ENCODE measurements at places on chromosomes 5 and 9.

GRCh38 chr5:181217111-181217802, 5.8 kb upstream of the TRIM41 start:
- DNase-seq, result peak; percentile 60

DNA sequence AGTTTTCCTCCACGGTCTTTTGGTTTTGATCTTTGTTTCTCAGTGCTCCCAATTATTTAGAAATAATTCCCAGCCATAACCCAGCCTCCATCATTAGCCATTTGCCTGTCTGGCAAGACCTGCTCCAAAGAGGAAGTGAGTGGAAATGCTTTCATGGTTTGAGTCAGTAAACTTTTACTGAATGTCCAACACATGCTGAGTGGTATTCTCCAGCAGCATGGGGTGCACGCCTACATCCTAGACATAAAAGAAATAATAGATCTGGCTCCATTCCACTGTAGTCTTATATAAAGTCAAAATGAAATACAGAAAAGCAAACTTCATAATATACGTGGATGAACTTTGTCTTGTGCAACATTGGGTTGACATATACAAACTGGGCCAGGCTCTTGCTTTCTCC, 757.2 kb downstream of the TLE1 start:
- no peak for DNase-seq

DNA sequence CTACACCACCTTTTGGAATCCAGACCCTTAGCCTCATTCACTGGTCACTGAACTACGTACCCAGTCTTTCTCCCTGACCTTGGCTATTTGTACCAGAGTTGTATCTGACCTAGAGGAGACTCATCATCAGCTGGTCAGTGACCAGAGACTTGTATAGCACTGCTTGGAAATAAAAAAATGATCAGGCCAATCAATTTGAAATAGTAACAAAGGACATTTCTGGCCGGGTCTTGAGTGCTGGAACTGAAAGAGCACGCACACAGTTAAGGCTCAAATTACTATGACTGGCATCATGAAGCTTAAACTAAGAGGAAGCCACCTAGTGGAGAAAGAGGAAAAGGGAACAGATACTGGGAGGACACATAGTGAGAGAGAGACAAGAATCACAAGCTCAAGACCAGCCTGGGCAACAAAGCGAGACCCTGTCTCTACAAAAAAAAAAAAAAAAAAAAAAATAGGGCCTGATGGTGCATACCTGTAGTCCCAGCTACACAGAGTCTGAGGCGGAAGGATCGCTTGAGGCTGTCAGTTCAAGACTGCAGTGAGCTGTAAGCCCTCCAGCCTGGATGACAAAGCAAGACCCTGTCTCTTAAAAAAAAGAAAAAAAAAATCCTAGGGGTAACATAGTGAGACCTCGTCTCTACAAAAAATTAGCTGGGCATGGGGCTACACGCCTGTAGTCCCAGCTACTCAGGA, 12.8 kb upstream of the SRP19 start:
- DNase-seq, result no peak

GRCh38 chr5:89930591-89931392, 478.8 kb downstream of the CETN3 start:
- no peak for DNase-seq

DNA sequence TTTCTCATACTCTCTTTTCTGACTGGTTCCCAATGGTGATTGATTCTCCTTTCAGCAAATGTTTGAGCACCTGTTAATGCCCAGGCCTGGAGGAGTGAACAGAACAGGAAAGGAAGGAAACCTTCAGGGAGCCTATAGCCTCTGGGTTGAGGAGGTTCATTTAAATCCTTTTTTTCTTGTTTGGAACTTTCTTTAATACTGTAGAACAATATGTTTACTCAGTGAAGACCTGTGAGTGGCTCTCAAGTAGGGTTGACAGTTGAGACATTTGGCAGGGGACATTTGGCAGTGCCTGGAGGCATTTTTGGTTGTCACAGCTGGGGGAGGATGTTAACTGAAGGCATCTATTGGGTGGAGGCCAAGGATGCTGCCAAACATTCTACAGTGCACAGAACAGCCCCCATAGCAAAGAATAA, 6.1 kb upstream of the FAM120AOS start:
- DNase-seq, result no peak

DNA sequence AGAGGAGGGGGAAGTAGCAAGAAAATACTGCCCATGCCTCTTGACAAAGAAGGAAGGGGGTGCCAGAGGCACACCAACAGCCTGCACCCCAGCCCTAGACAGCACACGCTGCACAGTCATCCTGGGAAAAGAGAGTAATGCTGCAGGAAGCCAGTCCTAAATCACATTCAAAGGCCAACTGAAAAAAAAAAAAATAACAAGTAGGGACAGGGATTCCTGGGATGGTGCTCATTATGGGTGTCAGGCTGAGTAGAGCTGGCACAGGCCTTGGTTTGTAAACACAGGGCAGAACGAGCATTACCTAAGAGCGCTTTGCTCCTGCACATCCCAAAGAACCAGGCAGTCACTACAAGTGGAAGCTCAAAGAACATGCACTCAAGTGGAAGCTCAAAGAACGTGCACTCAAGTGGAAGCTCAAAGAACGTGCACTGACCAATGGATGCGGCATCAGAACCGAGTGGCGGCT, 7.8 kb downstream of the RAPGEF1 start:
- no peak for DNase-seq

- DNase-seq, result no peak
These were observed 115.9 kb downstream of the RGS3 start for GRCh38 chr9:113579283-113580040.

- no peak for DNase-seq
These were observed 95.1 kb downstream of the MED27 start for GRCh38 chr9:131984564-131984963.

DNA sequence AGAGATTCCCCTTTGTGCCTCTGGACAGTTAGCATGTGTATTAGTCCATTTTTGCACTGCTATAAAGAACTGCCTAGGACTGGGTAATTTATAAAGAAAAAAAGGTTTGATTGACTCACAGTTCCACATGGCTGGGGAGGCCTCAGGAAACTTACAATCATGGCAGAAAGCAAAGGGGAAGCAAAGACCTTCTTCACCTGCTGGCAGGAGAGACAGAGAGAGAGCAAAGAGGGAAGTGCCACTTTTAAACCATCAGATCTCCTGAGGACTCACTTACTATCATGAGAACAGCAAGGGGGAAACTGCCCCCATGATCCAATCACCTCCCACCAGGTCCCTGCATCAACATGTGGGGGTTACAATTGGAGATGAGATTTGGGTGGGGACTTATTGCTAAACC, 6.0 kb downstream of the CFAP90 start:
- no peak for DNase-seq

DNA sequence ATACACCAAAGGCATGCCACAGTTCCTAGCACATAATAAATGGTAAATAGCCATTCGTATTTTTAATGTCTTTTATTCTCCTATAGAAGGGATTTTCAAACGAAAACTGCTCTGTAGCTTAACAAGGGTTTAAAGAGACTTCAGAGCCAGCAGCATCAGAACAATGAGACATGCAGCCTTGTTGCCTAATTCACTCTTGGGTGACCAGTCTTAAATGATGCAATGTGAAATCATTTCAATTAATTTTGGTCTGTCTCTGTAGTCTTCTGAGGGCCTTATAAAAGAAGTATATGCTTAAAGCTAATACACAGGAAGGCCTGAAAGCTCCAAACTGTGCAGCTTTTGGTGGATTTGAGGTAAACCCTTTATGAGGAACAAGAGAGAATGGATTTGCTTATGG, 888.8 kb upstream of the WWC1 start:
- DNase-seq, result no peak

GRCh38 chr5:146440353-146440752, 6.8 kb upstream of the TCERG1 start:
- no peak for DNase-seq

GRCh38 chr9:7153566-7153965, 395.8 kb downstream of the KDM4C start:
- no peak for DNase-seq

DNA sequence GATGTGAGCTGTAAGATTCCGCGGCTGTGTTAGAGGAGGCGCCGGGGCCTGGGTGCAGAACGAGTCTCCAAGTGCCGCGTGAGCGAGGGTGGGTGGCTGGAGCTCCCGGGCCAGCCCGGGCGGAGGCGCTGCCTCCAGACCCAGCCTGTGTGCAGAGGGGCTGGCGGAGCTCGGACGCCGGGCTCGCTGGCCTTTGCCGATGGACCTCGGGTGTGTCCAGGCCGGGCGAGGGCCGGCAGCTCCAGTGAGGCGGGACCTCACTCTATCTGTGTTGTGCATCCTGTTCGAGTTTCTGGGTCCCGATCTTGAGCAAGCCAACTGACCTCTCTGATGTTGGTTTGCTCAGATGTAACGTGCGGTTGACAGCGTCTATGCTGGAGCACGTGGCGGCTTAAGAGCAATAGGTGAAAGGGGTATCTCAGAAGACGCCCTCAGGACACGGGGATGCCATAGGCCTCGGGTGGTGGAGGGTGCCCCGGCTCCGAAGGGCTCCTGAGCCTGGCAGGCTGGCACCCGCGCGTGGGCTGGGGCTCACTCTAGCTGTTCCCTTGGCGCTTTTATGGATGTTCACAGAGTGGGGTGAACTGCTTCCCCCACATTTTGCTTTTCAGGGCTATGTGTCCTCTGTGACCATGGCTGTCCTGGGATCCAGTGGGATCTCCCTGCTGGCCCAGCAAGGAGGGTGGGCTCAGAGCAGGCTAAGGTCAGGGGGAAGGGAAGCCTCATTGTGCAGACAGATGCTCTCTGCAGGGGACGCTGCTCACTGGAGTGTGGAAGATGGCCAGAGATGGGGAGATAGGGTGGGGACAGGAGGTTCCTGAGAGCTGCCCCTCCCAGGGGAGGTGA, 69.8 kb downstream of the MRPL36 start:
- no peak for DNase-seq

GRCh38 chr9:126459546-126459945, 132.9 kb downstream of the MVB12B start:
- no peak for DNase-seq

DNA sequence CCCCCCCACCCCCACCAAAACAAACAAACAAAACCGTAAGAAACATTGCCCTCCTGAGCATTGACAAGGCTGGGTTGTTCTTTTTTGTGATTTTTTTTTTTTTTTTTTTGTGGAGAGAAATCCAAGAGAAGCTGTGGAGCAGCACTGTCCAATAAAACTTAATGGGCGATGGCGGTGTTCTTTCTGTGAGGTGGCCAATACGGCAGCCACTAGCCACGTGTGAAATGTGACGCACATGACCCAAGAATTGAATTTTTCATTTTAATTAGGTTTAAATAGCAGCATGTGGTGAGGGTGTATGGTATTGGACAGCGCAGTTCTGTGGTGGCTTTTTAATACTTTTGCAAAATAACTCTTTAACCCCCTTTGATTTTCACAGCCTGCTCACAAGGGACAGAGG, 251.1 kb downstream of the PDZD2 start:
- DNase-seq, result no peak

GRCh38 chr5:111478266-111478665, 34.1 kb downstream of the STARD4 start:
- no peak for DNase-seq

DNA sequence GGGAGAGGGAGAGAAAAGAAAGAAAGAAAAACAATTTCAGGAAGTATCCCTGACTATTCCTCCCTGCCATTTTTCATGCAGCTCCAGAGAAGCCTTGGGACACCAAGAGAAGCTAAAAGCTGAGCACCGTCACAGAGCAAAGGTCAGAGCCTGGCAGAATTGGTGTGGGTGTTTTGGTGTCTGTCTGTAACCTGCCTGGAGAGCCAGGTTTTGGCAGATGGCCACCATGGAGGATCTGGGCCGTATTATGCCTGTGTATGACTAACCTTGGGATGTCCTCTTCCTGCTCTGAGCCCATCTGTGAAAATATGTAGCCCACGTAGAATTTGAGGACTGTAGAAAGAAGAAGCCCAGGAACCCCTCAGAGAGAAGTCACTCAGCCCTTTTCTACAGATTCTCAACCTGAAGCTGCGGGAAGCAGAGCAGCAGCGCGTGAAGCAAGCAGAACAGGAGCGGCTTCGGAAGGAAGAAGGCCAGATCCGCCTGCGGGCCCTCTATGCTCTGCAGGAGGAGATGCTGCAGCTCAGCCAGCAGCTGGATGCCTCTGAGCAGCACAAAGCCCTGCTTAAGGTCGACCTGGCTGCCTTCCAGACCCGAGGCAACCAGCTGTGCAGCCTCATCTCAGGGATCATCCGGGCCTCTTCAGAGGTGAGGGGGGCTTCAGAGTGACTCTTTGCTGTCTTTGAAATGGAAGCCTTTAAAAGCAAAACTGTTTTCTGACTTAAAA, 18.8 kb downstream of the GLE1 start:
- no peak for DNase-seq

- DNase-seq, result no peak
These were observed 9.2 kb upstream of the MATR3 start for GRCh38 chr5:139284295-139284694.
